T follicular helper cell (primary cell): ENCODE measurements at places on chromosomes 7 and 10.

GRCh38 chr10:12742771-12743170 is 258.7 kb downstream of the CCDC3 start:
- DNase-seq, result no peak

- no peak for DNase-seq
Measured at GRCh38 chr7:80210400-80210799, 75.8 kb downstream of the GNAI1 start.

GRCh38 chr7:152006336-152006735 is 19.1 kb upstream of the GALNT11 start:
- DNase-seq, result no peak

GRCh38 chr10:21298701-21299100 is 226.8 kb downstream of the SKIDA1 start:
- DNase-seq, result no peak

DNA sequence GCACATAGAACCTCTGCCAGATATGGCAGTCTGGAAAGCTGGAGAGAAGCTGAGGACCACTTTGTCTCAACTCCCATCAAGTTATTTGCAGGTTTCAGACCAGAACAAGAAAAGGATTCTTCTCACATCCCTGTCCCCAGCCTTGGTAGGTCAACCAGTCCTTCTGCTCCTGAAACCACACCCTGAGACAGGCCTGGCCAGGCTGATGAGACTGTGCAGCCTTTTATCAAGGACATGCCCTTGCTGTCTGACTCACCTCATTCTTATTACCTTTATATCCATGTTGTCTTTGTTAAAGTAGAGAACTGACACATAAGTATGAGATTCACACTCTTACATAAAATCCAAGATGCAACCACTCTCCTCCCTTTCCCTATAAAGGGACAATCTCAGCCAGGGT is 354.9 kb downstream of the PLXNA4 start:
- DNase-seq, result no peak
